ENCODE measurements at places on chromosomes 2 and 18.
A peak's percentile ranks its signal among the peaks of the same experiment; 100 is the strongest.

GRCh38 chr2:120511536-120511935, 165.6 kb downstream of the INHBB start:
- DNase-seq: no peak

DNA sequence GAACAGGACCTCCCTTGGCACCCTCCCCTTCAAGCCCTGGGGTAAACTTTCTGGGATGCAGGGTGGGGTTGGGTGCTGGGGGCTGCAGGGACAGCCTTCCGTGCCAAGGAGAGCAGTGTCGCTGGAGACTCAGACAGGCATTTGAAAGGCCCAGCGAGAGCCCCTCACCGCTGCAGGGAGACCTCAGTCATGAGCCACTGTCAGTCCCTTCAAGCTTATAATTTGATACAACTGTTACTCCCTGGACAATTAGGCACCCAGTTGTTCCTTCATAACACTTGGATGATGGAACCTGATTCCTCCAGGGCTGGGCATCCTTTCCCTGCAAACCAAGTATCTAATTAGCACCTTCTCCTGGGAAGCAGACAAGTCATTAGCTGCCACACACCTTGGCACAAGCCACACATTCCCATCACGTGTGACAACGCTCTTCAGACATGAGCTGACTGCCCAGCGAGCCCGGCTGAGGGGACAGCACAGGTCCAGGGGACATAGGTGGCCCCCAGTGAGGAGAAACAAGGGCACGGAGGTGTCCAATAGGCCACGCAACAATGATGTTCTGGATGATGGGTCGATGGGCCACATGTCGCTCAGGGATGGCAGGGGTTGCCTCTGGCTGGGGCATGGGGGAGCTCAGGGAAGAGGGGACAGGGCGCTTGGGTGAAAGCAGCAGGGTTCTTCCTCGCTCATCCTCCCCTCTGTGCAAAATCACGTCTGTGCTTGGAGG, 59.6 kb downstream of the KCNF1 start:
- no peak for DNase-seq

DNA sequence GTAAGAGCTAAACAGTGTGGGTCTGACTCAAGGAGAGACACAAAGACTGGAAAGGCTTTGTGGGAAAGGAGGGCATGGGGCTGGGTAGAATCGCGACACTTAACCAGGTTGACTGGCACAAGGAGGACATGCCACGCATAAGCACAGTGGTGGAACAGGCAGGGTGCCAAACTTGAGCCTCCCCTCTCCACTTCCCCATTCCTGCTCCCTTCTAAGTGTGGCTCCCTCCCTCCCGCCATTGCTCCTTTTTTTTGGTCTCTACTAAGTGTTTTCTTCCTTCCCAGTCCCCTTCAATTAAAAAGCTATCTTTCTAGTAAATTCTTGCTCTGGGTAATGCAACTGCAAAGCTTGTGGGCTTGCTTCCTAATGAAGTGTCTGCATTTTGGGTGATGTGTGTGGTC, 40.3 kb upstream of the ZFP36L2 start:
- no peak for DNase-seq

DNA sequence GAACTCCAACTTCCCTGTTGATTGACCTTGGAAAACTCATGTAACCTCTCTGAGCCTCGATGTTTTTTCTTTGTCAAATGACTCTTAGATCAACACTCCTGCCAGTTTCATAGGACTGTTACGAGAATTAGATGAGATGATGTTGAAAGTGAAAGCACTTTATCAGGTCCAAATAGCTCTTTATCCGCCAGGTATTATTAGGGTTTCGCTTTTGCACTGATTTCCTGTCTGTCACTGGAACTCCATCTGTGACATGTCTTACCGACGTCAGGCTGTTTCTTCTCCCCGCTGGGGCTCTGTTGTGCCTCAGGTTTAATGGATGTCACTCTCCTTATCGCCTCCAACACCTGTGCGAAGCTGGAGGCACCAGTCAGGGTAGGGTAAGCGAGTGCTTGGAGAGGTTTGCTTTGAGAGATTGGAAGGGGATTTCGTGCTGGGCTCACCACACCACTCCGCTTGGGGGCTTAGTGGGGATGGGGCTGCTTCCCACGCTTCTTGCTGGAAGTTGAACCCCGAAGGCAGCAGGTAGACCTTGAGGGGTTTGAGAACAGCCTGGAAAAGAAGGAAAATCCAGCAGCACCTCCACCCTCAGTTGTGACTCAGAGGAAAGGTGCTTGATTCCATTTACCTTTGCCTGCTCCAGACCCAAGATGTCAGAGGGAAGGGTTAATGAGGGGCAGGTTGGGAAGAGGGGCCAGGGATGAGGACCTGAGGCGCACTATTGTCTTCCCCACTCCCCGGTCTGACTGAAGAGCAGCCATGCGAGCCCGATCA, 4.3 kb downstream of the GAD1 start:
- DNase-seq: no peak

- no peak for DNase-seq
Measured at GRCh38 chr2:236977063-236977851, 108.4 kb upstream of the COPS8 start.

GRCh38 chr2:25285265-25286024, 56.3 kb downstream of the DNMT3A start:
- no peak for DNase-seq

- no peak for DNase-seq
Measured at GRCh38 chr18:48152549-48152948, 222.1 kb upstream of the SMAD2 start.

- peak; percentile 74 for DNase-seq
Measured at GRCh38 chr2:158457092-158457825, 507 bp downstream of the PKP4 start.

DNA sequence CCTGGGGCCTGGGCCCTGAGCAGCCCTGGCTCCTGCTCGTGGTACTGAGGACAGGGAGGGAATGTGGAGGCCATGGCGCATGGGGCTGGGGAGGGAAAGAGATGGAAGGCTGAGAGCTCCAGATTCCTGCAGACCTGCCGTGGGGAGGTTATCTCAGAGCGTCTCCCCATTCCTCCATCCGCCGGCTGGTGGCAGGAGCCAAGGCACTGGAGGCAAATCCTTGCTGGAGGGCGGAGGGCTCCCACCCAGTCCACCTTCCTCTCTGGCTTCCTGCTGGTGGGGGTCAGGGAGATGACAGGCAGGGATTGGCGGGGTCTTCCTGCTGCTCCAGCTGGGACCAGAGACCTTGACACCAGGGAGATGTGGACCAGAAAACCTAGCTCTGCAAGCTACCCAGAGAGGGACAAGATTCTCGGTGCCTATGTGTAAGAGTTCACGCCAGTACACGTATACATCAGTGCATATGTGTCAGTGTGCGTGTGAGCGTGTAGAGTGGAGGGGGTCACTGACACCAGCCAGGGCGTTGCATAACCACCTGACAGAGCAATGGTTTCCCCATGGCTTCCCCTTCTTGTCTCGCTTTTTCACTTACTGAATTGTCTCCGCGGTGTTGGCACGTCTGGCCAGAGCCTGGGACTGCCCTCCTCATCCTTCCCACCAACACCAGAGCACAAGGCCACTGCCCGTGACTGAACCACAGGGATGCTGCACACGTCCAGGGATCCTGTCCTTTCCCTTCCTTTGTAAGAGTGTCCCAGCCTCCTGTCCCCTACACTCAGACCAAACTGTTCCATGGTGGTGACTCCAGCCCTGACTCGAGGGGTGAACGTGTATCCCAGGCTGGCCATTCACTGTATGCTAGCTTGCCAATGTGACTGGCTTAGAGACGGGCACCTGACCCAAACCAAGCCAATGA, 15.8 kb upstream of the SEMA4C start:
- no peak for DNase-seq

DNA sequence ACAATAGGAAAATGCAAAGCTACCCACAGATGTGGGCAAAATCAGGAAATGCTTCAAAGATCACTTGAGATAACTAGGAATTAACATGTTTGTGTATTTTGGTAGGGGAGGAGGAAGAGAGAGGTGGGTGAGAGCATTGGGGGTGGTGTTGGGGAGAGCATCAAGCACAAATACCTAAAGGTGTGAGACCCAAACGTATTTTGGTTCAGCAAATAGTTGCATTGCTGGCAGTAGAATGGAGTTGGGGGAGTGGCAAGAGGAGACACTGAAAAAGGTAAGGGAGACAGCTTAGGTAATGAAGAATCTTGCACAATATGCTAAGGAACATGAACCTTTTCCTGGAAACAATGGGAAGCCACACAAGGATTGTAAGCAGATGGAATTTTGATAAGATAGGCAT, 1.5 kb upstream of the PELI1 start:
- no peak for DNase-seq

DNA sequence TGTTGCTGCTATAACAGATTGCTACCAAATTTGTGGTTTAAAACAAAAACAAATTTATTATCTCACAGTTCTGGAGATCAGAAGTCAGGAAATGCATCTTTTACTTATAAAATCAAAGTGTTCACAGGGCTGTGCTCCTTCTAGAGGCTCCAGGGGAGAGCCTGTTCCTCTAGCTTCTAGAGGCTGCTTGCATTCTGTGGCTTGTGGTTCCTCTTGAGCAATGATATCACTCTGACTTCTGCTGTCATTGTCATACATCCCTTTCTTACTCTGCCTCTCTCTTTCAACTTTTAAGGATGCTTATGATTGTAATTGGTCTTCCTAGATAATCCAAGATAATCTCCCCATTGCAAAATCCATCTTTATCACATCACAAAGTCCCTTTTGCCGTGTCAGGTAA, 6.1 kb upstream of the DCC start:
- no peak for DNase-seq

DNA sequence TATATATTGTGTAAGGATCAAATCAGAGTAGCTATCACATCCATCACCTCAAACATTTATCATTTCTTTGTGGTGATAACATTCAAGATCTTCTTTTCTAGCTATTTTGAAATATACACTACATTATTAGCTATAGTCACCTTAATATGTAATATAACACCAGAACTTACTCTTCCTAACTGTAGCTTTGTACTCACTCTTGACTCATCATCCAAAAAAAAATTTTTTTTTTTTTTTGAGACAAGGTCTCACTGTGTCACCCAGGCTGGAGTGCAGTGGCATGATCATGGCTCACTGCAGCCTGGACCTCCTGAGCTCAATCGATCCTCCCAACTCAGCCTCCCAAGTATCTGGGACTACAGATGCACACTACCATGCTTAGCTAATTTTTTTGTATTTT, 153.3 kb downstream of the EML6 start:
- DNase-seq: no peak

DNA sequence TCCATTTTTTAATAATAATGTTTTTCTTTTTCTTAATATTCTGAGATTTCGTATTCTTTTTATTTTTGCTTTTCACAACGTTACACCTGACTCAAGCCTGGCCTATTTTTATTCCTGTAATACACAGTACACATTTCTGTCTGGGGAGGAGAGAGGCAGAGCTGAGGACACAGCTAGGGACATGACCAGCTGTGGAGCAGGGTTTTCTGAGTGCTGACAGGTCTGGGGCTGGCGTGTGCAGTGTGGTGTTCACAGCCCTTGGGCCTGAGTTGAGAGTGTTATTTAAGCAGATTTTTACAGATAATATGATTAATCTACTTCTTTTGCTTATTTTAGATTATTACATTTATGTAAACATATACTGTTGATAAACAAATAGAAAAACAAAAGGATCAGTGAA, 55.9 kb downstream of the ZAP70 start:
- DNase-seq: no peak

GRCh38 chr18:41966943-41967342, 11.9 kb downstream of the PIK3C3 start:
- no peak for DNase-seq

DNA sequence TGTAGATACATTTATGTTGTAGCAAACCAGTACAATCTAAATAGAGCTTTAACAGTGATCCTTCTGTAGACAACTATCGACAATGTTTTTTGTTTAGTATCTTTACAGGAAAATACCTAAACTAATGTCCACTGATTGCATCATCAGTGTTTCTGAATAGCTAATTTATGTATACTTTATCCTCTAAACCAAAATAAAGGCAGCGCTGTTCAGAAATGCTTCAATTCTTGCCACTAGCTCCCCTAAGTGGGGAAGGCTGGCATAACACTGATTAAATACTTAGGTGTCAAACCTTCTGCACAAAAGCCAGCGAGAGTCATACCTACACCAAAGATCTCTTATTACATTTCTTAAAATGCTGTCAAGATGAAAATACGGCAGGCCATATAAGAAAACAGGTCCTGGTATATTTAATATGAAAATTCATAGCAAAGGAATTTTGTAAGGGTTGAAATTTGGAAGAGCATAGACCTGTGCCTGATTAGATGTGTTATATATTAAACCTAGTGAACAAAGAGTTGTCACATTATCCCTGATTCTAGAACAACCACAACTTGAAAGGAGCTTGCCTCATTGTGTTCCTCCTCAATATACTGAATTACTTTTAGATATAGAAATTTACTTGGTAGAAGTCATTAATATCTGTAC, 1693.4 kb upstream of the SLC39A10 start:
- no peak for DNase-seq

- no peak for DNase-seq
Measured at GRCh38 chr18:47519706-47520105, 268.2 kb upstream of the SKOR2 start.

DNA sequence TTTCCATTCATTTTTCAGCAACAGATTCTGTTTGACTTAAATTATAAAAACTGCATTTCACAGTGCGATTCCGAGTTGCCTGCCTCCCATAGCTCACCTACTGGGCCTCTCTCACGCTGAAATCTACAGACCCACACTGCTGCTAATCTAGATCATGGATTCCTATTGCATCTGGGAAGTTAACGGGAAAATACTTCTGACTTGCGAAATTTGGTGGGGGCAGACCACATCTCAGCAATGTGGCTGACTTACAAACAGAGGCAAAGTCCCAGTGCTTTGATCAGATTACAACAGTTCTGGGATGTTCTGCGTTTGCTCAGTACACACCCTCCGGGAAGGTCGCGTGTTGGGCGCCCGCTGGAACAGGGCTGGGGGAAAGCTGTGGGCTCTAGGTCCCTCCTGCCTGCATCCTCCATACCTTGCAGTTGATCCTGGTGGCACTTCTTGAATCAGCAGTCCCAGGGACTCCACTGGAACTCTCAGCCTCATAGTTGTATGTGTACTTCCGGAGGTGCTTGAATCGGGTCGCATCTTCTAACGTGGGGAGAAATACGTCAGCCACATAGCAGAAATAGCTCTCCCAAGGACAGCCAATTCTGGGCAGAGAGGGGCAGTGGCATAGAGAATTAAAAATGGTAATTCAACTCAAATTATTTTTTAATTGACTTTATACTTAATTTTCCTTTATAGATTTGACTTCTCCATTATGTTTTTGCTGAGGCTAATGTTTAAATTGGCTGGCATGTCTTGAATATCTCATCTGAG, 1.7 kb downstream of the APOB start:
- no peak for DNase-seq

DNA sequence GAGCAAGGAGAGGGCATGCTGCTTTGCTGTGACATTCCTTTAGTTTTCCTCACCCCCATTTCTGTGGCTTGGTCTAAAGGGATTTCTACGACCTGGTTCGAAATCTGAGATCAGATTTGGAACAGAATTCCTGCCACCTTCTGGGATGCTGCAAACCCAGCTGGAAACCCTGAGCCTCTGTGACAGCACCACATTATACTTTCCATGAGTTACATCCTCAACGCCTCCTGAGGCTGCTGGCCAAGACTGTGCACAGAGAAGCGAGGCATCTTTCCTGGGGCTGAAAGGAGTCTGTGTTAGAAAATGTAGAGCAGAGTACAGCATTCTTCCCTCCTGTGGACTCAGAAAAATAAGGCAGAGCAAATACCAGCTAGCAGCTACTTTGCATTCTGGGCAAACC, 138.1 kb upstream of the CHAC2 start:
- DNase-seq: no peak

GRCh38 chr2:20648831-20649230, 2.1 kb downstream of the HS1BP3 start:
- DNase-seq: no peak

- DNase-seq: peak; percentile 68
Measured at GRCh38 chr2:27890924-27891672, 569 bp downstream of the BABAM2 start.

- DNase-seq: no peak
Measured at GRCh38 chr18:45019469-45019868, 338.8 kb downstream of the SETBP1 start.

All from AG08396 (cell line).